ENCODE measurements at places on chromosomes 1 and 21.
A peak's percentile ranks its signal among the peaks of the same experiment; 100 is the strongest.

DNA sequence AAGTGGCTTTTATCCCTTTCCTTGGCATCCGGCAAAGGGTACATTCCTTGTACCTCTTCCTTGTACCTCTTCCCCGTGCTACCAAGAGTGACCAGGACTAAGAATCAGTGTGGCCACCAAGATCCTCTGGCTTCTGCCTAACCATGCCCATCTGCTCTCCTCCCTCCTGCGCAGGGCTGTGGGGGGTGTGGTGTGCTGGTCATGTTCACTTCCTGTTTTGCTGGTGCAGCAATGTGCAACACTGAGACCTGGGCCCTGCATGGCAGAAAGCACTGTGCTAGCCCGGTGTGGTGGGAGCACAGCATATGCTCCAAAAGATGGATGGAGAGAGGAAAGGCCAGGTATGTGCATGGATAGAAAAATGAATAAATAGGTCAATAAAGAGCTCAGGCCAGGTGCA is 33.3 kb upstream of the TENT5C start:
- DNase-seq: no peak

DNA sequence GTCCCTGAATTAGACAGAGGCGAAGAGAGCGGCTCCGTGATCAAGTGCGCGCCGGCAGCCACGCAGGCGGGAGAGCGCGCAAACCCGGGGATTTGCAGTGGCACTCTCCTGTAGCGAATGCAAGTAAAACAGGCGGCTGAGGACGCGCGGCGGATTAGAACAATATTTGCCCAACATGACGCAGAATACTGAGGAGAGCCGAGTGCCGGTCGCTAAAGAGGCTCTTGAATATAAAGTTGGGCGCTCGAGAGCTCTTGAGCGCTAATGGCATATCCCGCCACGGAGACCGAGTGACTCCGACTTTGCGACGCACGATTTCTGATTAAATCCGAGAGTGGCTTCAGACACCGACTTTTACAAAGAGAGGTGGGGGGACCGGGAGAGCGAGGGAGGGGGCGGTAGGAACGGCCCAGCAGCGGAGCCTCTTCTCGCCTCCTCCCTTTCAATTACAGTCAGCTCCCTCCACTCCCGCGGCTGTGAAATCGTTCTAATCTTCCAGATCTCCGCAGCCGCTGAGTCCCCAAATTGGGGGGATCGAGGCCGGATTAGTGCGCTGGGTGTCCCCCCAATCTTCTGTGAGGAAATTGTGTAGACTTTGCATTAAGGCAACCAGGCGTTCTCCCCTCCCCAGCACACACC is 2.3 kb downstream of the PAX7 start:
- DNase-seq: no peak

GRCh38 chr1:175470078-175470477 is 273.3 kb downstream of the TNR start:
- DNase-seq: no peak

DNA sequence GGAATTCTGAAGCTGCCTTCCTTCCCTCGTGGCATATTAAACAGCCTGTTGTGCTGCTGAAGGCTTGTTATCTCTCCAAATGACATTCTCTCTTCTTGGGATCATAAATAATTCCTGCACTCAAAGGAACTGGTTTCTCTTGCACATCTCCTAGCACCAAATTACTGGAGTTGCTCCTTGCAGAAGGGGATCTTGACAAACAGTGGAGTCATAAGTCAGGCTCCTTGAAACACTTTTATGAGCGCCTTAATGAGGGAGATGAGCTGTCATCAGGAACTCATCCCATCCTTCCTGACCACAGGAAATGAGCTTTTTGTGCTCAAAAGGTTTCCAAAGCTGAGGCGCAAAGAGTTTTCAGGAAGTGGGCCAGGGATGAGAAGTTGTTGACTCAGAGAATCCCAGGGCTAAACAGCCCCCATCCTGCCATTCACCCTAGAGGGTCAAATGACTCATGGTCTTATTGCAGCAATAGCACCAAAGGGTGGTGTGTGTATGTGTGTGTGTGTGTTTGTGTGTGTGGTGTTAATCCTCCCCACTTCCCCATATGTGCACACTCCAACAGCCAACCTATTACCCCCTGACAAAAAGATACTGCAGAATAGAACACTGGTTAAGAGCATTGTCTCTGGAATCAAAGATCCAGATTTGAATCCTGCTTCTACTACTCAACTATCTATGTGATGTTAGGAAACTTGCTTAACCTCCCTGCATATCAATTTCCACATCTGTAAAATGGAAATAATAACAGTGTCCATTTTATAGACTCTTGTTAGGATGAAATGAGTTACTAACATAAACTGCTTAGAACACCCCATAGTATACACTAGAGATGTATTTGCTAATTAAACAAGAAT is 2.8 kb upstream of the PHC2 start:
- peak; percentile 98 for DNase-seq

DNA sequence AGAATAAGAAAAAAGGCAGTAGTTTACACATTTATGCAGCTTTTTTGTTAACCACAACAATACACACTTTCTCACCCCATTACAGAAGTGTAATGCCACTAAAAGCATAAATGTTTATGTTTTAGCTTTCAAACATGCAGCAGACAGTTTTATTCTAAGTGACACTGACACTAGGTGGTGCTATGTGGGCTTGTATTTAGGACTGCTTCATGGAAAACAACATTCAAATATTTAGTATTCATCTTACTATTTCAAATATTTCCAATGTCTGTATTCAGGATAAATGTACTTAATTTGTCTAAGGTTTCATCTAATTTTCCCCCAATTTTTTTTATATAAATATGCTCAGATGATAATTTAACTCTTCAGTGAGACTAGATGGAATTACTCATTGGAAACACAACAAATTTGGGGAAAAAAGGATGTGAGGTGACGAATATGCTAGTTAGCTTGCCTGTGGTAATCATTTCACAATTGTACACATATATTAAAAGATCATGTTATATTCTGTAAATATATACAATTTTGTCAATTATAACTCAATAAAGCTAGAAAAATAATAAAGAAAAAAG is 71.4 kb downstream of the USP1 start:
- peak; percentile 26 for DNase-seq

GRCh38 chr1:241823925-241824324 is 24.1 kb upstream of the EXO1 start:
- no peak for DNase-seq

DNA sequence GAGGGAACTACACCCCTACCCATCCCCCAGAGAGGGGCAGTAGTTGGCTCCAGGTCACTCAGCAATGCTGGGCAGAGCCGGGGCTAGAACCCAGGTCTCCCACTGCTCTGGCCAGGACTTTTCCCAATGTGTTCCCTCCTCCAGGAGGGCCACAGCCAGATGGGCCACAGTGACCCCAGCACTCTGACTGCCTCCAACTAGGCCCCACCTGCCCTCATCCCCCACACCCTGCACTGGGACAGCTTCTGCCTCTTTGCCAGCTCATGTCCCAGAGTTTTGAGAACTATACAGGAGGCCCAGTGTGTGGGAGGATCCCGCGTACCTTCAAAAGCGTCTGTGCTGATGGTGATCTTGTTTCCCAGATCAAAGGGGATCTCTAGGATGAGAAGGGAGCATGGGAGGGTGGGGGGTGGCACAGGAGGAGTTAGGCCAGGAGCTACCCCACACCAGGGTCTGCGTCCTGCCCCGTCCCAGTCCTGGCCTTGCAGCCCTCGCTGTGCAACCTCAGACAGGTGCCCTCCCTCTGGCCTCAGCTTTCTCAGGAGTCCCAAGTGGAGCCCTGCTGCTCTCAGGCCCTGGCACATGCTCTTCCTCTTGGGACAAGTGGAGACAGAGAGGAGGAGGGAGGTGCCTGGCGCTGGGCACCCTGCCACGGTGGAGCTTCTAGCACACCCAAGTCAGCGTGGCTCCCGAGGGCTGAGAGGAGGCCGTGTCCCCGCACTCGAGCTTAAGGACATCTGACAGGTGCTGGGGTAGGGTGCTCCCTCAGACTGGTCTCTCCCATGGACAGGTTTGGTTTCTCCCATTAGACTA is 22.0 kb downstream of the MYOM3 start:
- DNase-seq: no peak

DNA sequence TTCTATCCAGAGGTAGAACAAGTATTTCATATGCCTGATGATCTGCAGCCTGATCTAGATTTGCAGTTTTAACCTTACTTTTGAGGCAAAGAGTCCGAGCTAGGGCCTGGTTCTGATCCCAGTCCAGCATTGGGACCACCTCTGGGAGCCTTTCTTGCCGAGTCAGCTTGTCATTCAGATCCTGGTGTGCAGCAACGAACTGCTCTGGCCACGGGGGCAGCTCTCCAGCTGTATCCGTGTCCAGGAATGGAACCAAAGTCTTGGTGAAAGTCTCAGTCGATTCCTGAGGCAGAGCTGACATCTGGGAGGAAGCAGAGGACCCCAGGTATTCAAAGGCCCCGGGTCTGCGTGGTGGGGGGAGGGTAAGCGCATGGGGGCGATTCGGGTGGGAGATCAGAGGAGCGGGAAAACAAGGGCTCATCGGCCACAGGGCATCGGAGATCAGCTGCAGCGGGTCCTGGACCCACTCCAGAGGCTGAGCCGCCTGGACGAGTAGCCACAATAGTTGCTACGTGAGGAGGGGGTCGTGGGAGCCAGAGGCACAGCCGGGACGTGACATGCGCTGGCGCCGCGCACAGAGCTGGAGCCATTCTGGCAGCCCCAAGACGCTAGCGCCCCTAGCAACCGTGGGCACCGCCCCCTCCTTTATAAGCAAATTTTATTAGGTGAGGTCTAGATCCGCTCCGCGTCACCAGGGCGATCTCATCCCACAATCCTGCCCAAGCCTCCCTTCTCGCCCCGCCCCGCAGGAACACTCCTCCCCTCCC is 32.4 kb upstream of the BSDC1 start:
- DNase-seq: peak; percentile 12

GRCh38 chr1:63922848-63923247 is 149.0 kb downstream of the ROR1 start:
- DNase-seq: no peak

- DNase-seq: no peak
Observed at GRCh38 chr1:195831789-195832188, 776.5 kb downstream of the KCNT2 start.

- peak; percentile 27 for DNase-seq
Observed at GRCh38 chr21:31509194-31510017, 150.1 kb upstream of the SOD1 start.

- peak; percentile 3 for DNase-seq
Observed at GRCh38 chr1:69661686-69662085, 94.0 kb downstream of the LRRC7 start.

DNA sequence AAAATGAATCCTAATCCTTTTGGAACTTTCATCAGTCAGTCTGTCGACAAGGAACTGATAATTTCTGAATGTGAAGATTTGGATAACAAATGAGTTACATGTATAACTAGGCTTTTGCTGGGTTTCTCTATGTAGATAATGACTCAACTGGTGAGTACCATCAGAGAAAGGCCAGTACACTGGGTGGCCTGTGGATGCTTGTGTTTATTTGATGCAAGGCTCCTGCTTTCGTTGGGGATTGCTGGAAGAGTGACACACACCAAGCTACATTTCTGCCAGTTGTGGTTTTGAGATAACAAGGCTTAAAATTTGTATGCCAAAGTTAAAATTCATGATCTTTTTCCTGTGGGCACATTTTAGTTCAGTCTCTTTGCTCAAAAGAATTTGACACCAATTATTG is 115.7 kb upstream of the UBE2U start:
- DNase-seq: peak; percentile 82

GRCh38 chr1:53390261-53390660 is 62.4 kb upstream of the LRP8 start:
- DNase-seq: no peak

GRCh38 chr1:24932725-24933294 is 2.7 kb upstream of the RUNX3 start:
- DNase-seq: no peak

- DNase-seq: no peak
Observed at GRCh38 chr1:228875741-228876140, 140.5 kb downstream of the RHOU start.

DNA sequence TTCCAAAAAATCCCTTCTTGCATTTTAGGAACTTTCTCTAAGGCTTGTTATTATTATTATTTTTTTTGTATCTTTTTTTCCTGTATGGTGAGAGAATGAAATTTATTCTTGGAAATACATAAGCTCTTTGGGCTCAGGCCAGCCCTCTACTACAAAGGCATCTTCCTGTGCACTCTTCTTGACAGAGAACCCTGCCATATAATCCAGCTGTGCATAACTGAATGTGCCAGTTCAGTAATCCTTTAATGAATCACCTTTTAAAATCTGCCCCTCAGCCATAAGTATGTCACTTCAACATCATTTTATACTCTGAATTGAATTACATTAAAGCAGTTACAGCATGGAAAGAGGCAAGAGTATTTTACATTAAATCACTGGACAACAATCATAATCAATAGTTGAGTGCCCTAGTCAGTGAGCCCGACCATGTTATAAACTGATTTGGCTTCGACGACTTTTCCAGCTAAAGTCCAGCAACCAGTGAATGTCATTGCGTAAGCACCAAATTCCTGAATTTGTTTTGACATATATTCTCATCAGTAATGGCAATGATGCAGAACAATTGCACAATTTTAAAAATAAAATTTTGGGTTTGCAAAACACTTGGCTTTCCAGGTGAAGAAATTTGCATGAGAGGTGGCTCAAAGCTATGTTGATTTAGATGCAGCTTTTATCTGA is 59.2 kb upstream of the KCNK2 start:
- DNase-seq: no peak

DNA sequence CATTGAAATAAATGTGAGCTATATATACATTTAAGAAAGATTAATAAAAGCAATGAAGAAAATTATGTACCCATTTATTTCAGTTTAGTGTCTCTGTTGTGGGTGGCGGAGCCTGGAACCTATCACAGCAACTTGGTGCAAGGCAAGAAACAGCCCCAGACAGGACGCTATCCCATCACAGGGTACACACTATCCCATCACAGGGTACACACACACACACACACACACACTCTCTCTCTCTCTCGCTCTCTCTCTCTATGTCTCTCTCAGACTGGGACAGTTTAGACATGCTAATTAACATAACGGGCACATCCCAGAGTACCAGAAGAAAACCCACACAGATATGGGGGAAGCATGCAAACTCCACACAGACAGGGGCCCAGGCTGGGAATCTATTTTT is 6.5 kb upstream of the IL6R start:
- DNase-seq: no peak

DNA sequence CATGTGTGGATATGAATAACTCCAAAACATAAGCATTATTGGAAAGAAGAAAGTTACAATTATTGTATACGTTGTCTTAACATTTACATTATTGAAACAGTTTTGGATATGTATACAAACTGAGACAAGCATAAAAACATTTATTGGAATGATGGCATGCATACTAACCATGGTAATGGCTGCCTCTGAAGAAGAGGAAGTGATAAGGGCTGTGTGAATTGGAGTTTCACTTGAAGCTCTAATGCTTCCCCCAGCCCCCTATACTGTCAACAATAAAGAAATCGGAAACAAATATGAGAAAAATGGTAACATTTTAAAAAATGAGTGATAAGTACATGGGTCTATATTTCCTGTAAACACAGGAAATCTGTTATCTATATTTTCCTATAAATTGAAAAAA is 367.7 kb upstream of the DPYD start:
- no peak for DNase-seq

- no peak for DNase-seq
Observed at GRCh38 chr1:156615946-156616345, 3.3 kb upstream of the HAPLN2 start.

- peak; percentile 73 for DNase-seq
Observed at GRCh38 chr1:24384251-24385090, 29.1 kb downstream of the STPG1 start.

Data from astrocyte (in vitro differentiated cells and primary cell).